ENCODE measurements at places on chromosomes 1 and 21. TPM values are rescaled to one million over a fixed set of nuclear protein-coding genes. Genes with fewer than 3 reads are reported as not detected.

DNA sequence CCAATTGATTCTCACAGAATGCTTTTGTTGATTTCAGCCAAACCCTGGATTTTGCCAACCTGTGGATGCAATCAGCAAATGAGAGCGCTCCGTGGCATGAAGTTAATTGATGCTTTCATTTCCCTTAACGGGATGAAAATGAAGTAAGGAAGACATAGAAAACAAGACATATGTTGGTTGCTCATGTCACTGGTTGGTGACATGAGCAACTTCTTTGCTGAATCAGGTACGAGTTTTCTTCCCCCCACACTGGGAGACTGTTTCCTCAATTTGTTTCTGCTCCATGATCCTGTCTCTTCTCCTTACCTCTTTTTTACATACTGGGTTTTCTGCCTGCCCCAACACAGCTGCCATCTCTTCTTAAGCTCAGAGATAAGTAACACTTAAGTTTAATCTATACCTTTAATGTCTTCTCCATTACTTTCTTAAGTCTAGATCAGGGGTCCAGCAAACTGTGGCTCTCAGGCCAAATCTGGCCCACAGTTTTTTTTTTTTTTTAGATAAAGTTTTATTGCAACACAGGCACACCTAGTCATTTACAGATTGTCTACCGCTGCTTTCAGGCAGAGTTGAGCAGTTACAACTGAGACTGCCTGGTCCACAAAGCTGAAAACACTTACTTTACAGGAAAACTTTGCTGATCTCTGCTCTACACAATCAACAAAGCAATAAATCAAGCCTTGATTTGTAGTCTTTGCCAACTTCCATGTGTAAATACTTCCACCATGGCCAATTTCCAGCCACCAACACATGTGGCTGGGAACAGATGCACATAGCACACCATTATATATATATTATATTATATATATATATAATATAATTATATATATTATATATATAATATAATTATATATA lies 13.3 kb downstream of the GPR157 start:
- H3K4me3 ChIP-seq = no peak overlapping the region
- H3K4me1 ChIP-seq = peaks cover 5% of the 10 kb centered on the region
- H3K27me3 ChIP-seq = no peaks in the 10 kb centered on the region
- no peaks in the 10 kb centered on the region for H3K36me3 ChIP-seq

ASCL5 gene
- 0.24 TPM for total RNA-seq

DNA sequence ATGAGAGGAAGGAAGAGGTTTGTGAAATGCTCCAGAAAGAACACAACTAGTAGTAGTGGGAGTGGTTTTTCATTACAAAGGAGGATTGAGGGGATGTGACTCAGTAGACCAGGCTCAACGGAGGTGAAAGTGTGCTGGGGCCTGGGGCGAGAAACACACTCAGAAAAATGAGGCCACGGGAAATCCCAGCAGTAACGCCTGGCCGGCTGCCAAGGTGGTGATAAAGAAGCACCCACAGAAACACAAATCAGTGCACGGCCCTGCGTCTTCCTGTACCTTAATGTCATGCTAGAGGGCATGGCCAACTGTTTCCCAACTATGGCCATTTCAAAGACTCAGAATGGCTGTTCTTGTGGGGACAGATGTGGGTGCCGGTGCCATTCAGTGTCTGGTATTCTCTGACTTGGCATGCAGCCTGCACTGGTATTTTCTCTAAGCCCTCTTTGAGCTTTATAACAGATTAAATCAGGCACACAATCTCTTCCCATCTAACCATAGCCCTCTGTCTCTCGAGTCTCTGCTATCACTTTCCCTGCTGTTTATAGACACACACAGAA lies 38.2 kb downstream of the URB2 start:
- H3K4me3 ChIP-seq = no peak overlapping the region
- H3K4me1 ChIP-seq = peaks cover 14% of the 10 kb centered on the region
- no peak for DNase-seq
- no peak overlapping the region for H3K27ac ChIP-seq
- no peaks in the 10 kb centered on the region for H3K36me3 ChIP-seq

AMY1A gene
- not detected for total RNA-seq

DNA sequence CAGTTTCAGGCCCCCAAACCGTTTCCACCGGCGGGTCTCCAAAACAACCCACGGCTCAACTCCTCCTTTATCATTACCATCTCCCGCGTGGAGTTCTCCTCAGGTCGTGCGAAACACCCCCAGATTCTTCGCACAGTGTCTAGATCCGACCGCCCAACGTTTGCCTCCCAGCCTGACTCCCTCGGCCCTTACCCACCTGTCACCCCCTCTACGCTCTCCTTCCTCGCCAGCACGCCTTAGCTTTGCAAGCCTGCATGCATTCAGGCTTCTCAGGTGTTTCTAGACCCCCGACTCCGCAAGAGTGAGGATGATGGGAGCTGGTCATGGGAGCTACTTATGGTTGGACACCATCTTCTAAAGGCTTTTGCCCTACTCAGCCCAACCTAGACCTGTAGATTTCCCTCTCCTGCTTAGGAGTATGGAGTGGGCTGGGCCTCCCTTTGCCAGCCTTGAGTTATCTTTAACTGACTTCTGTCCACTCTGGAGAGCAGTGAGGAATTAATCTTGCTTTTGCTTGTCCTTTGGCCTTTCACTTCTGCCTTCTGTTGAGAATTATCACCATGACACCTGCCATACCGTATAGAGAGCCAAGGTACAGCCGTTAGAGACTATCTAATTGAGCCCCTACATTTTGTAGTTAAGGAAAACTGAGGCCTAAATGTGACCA lies 865 bp downstream of the ATP5IF1 start:
- no peaks in the 10 kb centered on the region for H3K27me3 ChIP-seq
- DNase-seq = no peak
- peak overlapping the region; percentile 87 for H3K27ac ChIP-seq
- no peaks in the 10 kb centered on the region for H3K36me3 ChIP-seq
- H3K4me3 ChIP-seq = peak overlapping the region; percentile 91

- no peak overlapping the region for H3K27ac ChIP-seq
- H3K4me3 ChIP-seq = peak overlapping the region; percentile 27
- peak; percentile 81 for DNase-seq
- H3K4me1 ChIP-seq = no peaks in the 10 kb centered on the region
- no peaks in the 10 kb centered on the region for H3K27me3 ChIP-seq
Measured at GRCh38 chr1:12095452-12096263, 32.6 kb downstream of the TNFRSF8 start.

DNA sequence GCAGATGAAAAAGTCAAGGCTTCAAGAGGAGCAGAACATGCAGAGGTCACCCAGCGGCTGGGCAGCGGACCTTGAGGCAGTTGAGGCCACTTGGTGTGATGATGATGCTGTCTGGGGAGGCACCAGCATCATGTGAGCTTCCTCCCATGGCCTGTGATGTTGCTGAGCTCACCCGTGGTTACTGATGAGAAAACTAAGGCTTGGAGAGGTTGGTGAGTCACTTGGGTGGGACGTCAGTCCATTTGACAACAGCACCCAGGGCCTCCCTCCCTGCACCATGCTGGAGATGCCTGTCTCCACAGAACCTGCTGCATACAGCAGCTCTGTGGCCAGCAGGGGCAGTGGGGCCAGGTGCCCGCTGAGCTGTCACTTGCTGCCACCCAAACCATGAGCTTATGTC lies 146.8 kb downstream of the NPHP4 start:
- no peaks in the 10 kb centered on the region for H3K4me1 ChIP-seq
- H3K27ac ChIP-seq = no peak overlapping the region
- H3K4me3 ChIP-seq = no peak overlapping the region
- DNase-seq = no peak

DNA sequence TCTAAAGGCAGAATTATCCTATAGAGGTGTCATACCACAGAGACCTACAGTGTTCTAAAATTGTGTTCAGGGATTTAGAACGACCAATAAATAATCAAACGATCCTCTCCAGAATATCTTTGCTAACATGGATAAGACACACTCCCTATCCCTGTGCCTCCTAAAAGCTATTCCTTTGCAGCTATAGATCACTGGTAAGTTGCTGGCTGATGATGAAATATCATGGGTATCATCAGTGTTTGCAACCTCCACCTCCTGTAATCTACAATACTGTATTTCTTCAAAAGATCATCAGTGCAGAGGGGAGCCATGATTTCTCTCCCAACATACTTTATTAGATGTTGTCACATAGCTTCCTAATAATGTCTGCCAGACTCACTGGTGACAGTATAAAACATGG lies 201.9 kb downstream of the NTNG1 start:
- H3K4me3 ChIP-seq = no peak overlapping the region
- DNase-seq = no peak
- no peaks in the 10 kb centered on the region for H3K36me3 ChIP-seq
- H3K27me3 ChIP-seq = no peaks in the 10 kb centered on the region

DNA sequence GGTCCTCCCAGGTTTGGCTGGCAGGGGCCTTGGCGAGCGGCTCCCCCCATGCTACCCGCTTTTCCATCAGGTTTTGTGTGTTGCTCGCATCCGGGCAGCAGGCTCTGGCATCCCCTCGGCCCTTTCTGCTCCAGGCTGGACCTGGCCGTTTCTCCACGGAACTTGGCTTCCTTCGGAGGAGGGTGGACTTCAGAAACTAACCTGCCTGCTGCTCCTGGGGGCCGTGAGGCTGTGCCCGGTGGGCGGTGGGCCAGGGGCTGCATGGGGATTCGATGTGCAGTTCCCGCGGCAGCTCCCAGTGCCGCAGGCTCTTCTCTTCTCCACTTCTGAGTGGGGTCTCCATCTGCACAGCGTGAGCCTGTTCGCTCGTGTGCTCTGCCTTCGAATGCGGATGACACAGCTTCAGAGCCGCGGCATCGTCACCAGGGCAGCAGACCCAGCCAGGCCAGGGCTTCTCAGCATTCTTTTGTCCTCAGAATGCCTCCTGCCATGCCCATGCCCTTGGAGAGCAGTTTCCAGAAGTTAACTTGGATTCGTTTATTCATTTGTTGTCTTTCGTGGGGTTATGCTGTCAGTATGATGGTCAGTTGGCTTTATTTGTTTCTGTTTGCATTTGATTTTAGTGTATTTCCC lies 36.4 kb downstream of the PRKCZ start:
- H3K36me3 ChIP-seq = no peaks in the 10 kb centered on the region
- no peak for DNase-seq
- H3K4me3 ChIP-seq = no peak overlapping the region

DCST1 gene
- total RNA-seq = 9.4 TPM

GRCh38 chr1:96703186-96703585 lies 18.4 kb upstream of the PTBP2 start:
- no peaks in the 10 kb centered on the region for H3K27me3 ChIP-seq
- H3K4me3 ChIP-seq = no peak overlapping the region
- no peaks in the 10 kb centered on the region for H3K36me3 ChIP-seq

DNA sequence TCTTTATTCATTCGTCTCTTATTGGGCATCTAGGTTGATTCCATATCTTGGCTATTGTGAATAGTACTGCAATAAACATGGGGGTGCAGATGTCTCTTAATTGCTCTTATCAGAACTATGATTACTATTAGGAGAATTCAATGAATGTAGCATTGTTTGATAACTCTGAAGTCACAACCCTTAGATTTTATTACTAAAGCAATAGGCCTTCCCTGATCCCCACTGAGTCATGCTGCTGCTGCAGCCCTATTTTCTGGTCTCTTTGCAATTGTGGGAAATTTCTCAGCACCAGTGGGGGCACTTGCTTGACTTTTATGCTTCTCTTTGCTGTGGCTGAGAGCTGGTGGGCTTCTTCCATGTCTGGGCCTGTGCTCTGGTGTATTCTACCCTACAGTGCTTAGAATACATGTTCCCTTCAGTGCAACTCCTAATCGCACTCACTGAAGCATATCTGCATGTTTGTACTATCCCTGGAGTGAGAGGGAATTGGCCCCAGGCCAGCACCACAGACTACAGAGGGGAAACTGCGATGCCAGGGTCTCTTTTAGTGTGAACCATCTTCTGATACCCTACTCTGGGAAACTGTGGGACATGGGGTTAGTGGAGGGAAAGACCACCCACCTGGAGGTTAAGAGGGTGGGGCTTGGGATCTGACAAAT lies 52.2 kb upstream of the ROR1 start:
- H3K27ac ChIP-seq = no peak overlapping the region
- H3K4me3 ChIP-seq = no peak overlapping the region
- no peaks in the 10 kb centered on the region for H3K27me3 ChIP-seq
- H3K36me3 ChIP-seq = no peaks in the 10 kb centered on the region

- no peaks in the 10 kb centered on the region for H3K4me1 ChIP-seq
- no peak for DNase-seq
- H3K27ac ChIP-seq = no peak within 1 kb of the TSS
- no peaks in the 10 kb centered on the region for H3K27me3 ChIP-seq
Measured at GRCh38 chr1:152580433-152580832, at the start of gene LCE3D. Gene LCE3D, minus strand, starts transcription at chr1:152580516. Its CDS starts 580 bp downstream, at chr1:152579936.

- DNase-seq = no peak
- no peaks in the 10 kb centered on the region for H3K4me1 ChIP-seq
- H3K27me3 ChIP-seq = no peaks in the 10 kb centered on the region
- no peak overlapping the region for H3K4me3 ChIP-seq
- H3K27ac ChIP-seq = no peak overlapping the region
Measured at GRCh38 chr1:207140536-207140935, 36.5 kb downstream of the C4BPA start.

CFHR1 gene
- not detected for total RNA-seq

DNA sequence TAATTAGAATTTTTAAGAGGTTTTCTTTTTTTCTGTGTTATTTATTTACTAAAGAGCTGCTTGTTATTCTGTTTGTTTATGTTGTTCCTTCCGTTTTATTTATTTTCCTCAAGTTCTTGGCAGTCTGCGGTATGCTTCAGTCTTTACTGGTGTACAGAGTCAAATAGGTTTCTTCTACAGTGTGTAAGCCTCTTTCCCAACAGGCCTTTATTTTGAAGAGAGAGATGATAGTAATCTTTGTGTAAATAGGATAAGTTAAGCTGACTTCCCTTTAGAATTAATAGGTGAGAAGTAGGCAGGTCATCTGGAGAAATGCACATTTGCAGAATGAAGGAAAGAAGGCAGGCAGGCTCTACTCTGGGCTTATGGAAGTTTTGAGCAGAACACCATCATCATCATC lies 23.8 kb downstream of the MAST2 start:
- no peaks in the 10 kb centered on the region for H3K36me3 ChIP-seq
- no peaks in the 10 kb centered on the region for H3K4me1 ChIP-seq
- no peak overlapping the region for H3K27ac ChIP-seq
- no peak overlapping the region for H3K4me3 ChIP-seq
- no peaks in the 10 kb centered on the region for H3K27me3 ChIP-seq

BEST4 gene
- 1.7 TPM for total RNA-seq

ETV3L gene
- total RNA-seq = 0.16 TPM

HRNR gene
- 0.06 TPM for total RNA-seq

GFI1 gene
- total RNA-seq = 3.1 TPM

DNA sequence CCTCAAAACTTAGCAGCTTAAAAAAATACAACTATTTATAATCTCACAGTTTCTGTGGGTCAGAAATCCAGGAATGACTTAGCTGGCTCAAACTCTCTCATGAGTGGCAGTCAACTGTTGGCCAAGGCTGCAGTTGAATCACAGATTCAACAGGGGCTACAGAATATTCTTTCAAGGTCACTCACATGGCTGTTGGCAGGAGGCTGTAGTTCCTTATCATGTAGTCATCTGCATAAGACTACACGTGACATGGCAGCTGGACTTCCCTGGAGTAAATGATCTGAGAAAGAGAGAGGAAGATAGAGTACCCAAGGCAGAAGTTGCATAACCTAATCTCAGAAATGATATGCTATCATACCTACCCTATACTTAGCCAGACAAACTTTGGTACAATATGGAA lies 75.2 kb upstream of the TSPAN2 start:
- peak; percentile 28 for DNase-seq
- H3K36me3 ChIP-seq = no peaks in the 10 kb centered on the region
- H3K4me1 ChIP-seq = no peaks in the 10 kb centered on the region
- no peak overlapping the region for H3K27ac ChIP-seq
- no peaks in the 10 kb centered on the region for H3K27me3 ChIP-seq

- no peak overlapping the region for H3K27ac ChIP-seq
- H3K27me3 ChIP-seq = no peaks in the 10 kb centered on the region
- no peaks in the 10 kb centered on the region for H3K36me3 ChIP-seq
- no peak for DNase-seq
- H3K4me3 ChIP-seq = no peak overlapping the region
- H3K4me1 ChIP-seq = peaks cover 6% of the 10 kb centered on the region
Measured at GRCh38 chr1:84756455-84757082, 66.3 kb upstream of the SSX2IP start.

All from testis (tissue), 5 donors.